Activated CD4-positive, alpha-beta T cell treated with anti-CD3 and anti-CD28 coated beads, Interleukin-2, amount 50 U/mL, for 4 hours (primary cell): ENCODE measurements at places on chromosomes 13 and 19.
A peak's percentile ranks its signal among the peaks of the same experiment; 100 is the strongest.

DNA sequence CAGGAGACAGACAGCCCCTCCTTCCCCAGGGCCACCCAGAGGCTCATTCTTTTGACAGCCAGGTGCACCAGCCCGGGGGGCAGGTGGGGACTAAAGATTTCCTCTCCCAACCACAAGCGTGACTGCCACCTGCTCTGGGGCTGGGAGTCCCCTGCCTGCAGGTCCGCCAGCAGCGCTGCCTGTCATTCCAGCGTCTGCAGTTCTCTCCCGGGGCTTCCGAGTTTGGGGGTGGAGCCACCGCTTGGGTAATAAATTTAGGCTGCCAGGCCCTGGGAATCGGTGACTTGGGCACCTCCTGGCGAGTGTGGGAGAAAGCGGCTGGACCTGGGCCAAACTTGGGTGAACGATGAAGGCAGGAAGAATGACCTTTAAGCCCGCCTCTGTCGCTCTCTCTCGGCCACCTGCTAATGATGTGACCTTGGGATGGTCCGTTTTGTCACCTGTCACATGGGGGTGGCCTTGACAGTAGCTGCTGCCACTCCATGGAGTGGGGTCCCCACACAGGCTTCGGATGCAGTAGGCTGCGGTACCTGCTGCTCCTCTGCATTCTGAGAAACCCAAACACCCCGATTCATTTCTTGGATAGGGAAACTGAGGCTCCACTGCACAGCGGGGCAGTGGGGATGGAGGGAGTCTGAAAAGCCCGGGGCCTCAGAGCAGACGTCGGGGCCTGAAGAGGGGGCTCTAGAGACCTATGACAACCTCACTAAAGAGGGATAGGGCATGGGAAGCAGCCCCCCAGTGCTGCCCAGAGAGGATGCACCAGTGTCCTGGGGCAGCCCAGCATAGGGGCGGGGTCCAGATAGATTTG lies 12.8 kb downstream of the FUT6 start:
- DNase-seq = no peak

DNA sequence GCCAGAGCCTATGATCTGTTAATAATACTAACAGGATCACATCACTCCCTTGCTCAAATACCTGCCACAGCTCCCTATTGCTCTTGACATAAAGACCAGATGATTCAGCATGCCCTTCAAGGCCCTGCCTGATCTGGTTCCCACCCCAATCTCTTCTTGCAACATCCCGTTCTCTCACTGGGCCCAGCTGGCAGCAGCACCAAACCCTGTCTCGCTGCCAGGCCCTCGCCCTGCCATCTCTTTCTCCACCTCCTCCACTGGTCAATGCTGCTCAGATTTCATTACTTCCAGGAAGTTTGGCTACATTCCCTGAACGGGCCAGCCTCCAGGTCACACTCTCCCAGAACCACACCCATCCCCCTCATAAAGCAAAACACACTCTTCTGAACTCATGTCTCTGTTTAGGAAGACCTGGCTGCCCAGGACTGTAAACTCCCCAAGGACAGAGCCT lies 8.6 kb upstream of the BCAT2 start:
- no peak for DNase-seq

DNA sequence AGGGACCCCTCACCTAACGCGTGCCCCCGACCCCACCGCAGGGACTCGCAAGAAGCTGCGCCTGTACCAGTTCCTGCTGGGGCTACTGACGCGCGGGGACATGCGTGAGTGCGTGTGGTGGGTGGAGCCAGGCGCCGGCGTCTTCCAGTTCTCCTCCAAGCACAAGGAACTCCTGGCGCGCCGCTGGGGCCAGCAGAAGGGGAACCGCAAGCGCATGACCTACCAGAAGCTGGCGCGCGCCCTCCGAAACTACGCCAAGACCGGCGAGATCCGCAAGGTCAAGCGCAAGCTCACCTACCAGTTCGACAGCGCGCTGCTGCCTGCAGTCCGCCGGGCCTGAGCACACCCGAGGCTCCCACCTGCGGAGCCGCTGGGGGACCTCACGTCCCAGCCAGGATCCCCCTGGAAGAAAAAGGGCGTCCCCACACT lies 4.7 kb upstream of the MYBPC2 start:
- peak; percentile 20 for DNase-seq

DNA sequence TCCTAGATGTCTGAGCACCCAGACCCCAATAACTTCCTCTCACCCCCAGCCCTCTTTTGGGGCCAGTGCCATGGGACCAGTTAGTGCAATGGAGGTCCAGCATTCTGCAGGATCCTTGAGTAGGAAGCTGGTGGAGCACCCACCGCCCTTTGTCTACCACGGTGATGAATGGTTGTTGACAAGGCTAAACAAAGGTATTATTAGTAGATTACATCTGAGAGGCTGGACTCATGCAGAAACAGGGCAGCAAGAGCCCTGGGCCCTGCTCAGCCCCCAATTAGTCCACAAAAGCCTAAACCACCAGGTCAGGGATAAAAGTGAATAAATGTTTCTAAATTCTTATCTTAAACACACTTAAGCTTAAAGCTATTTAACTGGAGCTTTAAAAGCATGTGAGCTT lies 196.5 kb upstream of the TSHZ3 start:
- DNase-seq = no peak

GRCh38 chr13:24080134-24080533 lies 80.4 kb upstream of the SPATA13 start:
- no peak for DNase-seq

GRCh38 chr19:37972803-37973202 lies 65.8 kb downstream of the SIPA1L3 start:
- no peak for DNase-seq
